ENCODE measurements at places on chromosomes 6 and 20.

- DNase-seq, result no peak
Measured at GRCh38 chr20:61803416-61803914, 262.2 kb downstream of the TAF4 start.

DNA sequence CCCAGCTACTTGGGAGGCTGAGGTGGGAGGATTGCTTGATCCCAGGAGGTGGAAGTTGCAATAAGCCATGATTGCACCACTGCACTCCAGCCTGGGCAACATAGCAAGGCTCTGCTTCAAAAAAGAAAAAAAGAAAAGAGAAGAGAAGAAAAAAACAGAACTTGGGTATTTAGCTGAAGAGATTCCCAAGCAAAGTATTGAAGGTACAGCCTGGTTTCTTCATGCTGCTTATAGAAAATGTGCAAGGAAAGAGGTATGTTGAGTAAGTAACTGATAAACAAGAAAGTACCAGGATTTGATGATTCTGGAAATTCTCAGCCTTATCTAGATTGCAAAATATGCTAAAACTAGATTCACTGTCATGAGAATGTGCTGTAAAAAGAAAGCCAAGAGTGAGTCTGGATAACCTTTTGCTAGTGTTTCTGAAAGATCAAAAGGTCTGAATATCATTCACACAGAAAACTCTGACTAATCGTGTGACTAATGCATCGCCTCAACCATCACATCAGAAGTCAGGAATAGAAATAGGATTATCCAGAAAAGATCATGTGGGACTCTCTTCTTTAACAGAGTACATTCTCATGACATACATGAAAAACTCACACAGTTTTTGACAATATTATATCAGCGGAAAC is 32.4 kb upstream of the NOP56 start:
- no peak for DNase-seq

DNA sequence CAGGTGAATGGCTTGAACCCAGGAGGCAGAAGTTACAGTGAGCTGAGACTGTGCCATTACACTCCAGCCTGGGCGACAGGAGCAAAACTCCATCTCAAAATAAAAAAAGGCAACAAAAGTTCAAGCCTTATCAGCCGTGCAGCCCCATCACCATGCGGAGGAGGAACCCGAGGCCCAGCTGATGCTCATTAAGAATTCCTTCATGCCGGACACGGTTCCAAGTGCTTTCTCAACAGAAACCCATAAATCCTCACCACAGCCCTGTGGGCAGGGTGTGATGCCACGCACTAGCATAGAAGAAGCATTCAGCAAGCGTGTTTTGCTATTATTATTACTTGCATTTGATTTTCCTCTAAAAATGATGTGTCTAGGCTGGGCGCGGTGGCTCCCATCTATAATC is 56.3 kb downstream of the PREX1 start:
- no peak for DNase-seq

DNA sequence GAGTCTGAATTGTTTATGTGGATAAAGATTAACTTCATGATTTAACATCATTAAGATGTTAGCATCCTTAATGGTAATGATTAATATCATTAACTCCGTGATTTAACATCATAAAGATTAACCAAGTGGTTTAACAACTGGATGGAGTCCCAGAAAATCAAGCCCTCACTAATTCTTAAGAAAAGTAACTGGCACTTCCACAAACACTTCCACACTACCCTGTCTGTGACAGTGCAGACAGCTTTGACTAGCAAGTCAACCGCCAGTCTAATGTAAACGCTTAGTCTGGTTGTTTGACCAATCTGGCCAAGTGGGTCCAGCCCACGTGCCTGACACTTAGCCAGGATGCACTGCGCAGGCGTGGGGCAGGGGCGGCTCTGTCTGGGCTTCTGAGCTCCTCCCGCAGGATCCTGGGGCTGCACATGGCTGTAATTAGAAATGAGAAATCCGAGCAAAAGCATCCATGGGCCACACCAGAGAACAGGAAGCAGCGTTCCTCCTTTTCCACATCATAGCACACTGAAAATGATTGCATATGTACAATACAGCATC is 424.2 kb downstream of the FOXA2 start:
- DNase-seq, result no peak

GRCh38 chr20:54005524-54005923 is 64.9 kb downstream of the BCAS1 start:
- no peak for DNase-seq

GRCh38 chr6:40542175-40542764 is 44.9 kb downstream of the LRFN2 start:
- DNase-seq, result no peak

DNA sequence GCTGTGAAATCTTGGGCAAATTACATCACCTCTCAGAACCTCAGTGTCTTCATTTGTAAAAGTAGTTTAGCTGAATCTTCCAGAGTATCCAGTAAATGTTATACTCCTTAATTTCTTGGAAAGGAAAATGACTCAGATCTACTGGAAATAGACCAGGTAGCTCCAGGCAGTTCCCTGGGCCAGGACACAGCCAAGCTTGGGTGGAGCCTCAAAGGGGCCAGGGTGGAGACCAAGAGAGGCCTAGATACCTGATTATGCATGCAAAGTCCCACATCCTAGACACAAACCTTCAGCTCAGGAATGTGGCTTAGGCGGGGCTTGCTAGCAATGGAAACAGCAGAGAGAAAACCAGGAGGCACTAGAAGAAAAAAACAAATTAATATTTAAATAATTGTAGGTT is 272.8 kb downstream of the MAFB start:
- DNase-seq, result no peak

DNA sequence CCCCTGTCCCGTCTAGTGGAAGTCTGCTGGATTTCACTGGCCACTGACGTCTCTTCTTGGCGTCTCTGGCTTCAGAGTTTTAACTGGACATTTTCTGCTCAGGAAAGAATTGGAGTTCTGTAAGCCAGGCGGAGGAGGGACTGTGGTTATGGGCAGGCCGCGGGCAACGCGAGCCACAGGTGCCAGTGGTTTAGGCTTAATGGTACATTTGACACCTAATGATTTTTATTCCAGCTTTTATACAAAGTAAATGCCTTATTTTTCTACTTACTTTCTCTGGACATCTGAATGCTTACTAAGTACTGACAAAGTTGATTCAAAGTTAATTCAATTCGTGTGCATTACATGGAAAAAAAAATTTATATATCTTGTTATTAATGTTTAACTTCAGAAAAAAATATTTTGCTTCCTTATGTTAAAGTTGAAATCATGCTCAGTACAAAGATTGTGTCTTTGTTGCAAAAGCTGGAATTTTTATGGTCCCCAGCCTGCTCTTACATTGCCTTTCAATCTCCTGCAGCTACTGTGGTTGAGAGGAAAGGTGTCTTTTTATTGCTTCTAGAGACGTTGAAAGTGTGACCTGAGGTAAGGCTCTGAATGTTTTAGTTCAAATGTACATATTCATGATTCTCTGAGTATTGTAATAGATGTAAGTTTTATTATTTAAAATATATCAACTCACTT is 231.0 kb downstream of the SMOC2 start:
- no peak for DNase-seq

GRCh38 chr20:49858076-49858585 is 45.5 kb downstream of the SLC9A8 start:
- no peak for DNase-seq

GRCh38 chr6:10401004-10401536 is 13.8 kb downstream of the TFAP2A start:
- DNase-seq, result no peak

- DNase-seq, result no peak
Measured at GRCh38 chr6:168097621-168098430, 18.8 kb upstream of the FRMD1 start.

GRCh38 chr6:153525998-153526397 is 394.9 kb upstream of the RGS17 start:
- no peak for DNase-seq

DNA sequence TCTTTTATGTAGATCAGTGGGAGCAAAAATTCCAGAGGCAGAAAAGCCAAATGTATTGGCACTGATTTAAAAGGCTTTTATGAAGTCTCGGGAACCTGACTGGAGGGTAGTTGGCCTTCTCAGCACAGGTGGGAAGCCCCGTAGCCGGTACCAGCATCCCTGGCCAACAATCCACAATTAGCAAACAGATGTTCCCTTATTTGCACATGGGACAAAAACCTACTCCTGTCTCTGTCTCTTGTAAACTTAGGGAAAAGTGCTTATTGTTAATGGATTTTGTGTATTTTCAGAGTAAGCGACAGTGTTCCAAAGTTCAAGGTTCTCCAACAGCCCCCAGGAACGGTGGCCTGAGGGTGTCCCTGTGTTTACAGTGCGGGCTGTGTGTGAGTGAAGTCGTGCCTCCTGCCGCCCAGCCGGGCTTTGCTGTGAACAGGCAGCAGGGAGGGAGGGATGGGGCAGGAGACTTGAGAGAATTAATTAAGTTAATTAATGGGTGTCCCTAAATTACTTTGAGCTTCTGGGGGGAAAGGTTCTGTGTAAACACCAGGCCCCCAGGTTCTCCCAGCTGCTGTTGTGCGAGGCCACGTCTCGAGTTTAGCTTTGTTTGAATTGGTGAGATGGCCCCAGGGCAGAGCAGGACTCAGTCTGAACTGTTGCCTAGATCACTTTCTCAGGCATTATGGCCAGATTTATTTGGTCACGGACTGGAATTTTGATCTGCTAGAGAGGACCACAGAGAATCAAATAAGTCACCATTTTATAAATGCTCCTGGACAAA is 3.9 kb downstream of the SYNJ2 start:
- DNase-seq, result no peak

GRCh38 chr6:108419934-108420609 is 125.2 kb downstream of the AFG1L start:
- DNase-seq, result no peak

DNA sequence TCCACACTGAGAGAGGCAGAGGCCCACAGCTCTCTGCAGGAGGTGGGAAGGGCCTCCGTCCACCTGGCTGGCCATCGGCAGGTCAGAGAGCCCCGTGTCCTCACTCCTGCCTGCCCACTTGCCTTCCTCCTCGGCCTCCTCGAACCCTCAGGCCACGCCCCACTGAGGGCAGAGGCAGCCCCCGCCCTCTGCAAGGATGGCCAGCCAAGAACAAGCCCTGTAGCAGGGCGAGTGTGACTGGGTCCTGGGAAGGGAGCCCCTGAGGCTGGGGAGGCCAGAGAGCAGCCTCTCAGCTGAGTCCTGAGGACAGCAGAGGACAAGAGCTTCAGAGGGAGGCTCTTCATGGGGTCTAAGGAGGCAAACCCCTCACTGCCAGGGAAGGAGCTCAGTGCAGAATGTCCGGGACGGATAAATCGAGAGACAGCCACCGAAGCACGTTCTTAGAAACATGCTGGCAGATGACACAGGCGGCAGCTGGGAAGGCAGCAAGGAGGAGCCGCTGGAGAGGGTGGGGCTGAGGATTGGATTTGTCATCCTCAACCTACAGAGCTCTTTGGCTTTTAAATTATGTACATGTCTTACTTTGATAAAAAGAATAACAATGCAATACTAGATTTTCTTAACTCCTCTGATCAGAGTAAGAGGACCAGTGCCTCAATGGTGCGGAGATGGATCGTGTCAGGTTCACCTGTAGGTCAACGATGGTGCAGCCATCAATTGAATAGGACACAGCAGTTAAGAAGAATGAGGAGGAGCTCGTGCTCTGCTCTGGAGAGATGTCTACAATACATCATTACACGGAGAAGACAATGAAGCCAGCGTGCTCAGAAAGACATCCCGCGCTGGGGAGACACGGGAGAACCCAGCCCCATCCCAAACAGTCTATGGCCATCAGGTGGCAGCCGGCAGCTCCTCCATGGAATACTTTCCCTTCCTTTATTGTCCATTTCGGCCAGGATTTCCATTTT is 53.0 kb downstream of the GNAS-AS1 start:
- no peak for DNase-seq

GRCh38 chr6:30722280-30723112 is 2.3 kb downstream of the TUBB start:
- DNase-seq, result peak; percentile 77

DNA sequence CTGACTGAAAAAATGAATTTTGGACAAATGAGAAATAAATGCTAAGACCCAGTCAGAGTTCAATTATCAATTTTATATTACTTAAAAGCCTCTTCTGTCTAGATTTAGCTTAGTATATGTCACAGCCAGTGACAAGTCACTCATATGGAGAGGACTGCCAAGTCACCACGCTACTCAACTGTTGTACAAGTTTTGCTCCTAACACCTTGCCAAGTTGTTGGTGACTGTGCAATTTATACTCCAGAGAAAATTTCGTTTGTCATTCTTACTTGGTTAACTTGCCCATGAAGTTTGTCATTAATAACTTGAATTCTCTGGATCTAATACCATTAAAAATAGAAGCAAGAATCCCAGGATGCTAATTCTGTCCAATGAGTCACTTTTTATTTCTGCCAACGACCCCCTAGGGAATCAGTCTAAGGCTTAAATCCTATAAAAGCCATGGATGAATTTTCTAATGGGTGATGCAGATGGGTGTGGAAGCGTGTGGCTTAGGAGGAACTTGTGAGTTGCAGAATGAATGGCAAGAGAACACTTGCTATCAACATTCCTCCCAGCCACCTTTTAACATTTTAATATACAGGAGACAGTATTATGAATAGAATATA is 30.4 kb upstream of the FBXO30 start:
- DNase-seq, result no peak

- DNase-seq, result no peak
Measured at GRCh38 chr6:79783670-79784394, 152.7 kb downstream of the SH3BGRL2 start.

DNA sequence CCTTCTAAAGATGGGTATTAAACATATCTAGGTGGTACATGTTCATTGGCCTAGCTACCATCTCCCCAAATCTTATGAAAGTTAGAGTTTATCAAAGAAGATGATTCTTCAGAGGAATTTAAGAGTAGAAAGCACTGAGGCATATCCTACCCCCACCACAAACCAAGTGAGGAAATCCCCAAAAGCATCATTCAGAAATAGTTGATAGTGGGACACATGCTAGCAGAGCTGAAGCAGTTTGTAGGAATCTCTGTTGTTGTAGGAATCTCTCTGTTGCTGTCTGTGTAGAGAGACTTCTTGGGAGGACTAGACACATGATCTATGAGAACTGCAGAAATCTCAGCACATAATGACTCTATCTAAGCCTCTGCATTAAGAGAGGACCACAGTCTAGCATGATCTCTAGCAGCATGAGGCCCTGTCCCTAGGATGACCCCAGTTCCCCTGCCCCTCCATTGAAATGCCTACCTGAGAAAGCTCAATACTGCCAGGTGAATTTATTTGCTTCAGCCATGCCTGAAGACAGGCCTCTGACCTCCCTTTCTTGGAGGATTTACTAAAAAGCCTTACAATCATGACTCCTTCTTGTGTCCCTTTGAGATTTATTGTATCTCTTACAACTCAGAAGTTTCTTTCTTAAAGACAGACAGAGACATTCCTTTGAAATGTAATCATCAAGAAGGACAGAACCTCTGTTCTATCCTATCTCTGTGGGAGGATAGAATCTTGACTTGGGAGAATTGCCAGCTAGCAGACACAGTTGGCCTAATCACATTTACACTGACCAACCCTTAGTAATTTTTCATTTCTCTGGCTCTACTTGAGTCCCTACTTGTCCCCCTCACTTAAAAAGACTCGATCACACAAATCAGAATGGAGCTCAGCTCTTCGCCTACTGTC is 582.4 kb downstream of the PHF3 start:
- no peak for DNase-seq

DNA sequence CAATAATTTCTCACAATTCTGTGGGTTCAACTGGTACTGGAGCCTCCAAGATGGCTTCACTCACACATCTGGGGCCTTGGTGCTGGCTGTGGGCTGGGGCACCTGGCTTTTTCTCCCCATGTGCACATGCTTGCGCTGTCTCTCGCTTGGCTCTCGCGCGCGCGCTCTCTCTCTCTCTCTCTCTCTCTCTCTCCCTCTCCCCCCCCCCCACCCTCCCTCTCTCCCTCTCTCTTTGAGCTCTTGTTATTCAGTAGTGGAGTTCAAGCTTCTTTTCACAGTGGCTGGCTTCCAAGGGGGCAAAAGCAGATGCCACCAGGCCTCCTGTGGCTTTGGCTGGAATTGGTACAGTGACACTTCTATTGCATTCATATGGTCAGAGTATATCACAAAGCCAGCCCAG is 10.8 kb upstream of the TBCC start:
- no peak for DNase-seq
